ENCODE measurements at places on chromosomes 11 and 22.
A peak's percentile ranks its signal among the peaks of the same experiment; 100 is the strongest.

DNA sequence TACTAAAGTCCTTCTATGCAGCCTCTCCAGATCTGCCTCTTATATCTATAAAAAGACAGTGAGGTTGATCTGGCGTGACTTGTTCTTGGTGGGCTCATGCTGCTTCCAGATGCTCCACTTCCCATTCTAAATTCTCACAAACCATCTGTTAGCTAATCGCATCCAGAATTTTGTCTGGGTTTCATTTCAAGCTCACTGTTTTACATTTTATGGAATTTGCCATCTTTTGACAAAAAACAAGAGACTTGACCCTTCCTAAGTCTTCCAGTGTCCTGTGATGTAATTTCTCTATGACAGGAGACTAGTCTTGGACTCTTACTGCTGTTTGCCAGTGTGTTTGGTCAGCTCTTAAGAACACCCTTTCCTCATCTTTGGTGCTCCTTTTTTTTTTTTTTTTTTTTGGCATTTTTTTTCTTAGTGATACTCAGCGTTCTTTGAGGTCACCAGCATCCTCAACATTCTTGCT is 23.0 kb downstream of the CRKL start:
- DNase-seq, result peak; percentile 47

- DNase-seq, result no peak
These were observed at the start of gene DBX1 for GRCh38 chr11:20160425-20161229. Gene DBX1 (minus strand): TSS chr11:20160475. CDS start chr11:20160324, 151 bp downstream.

- no peak for DNase-seq
These were observed 34.7 kb downstream of the USP47 start for GRCh38 chr11:11876458-11876857.

DNA sequence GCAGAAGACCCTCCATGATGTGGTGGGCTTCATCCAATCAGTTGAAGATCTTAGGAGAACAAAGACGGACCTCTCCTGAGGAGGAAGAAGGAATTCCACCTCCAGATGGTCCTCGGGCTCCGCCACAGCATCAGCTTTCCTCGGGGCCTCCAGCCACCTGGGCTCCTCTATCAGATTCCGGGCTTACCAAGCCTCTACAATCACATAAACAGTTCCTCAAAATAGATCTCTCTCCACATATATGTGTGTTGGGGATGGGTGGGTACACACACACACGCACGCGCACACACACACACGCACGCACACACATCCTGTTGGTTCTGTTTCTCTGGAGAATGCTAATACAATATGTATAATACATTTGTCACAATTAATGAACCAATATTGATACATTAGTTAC is 18.8 kb upstream of the NLRP6 start:
- DNase-seq, result no peak

GRCh38 chr22:19520566-19521305 is 3.5 kb downstream of the CLDN5 start:
- DNase-seq, result no peak

DNA sequence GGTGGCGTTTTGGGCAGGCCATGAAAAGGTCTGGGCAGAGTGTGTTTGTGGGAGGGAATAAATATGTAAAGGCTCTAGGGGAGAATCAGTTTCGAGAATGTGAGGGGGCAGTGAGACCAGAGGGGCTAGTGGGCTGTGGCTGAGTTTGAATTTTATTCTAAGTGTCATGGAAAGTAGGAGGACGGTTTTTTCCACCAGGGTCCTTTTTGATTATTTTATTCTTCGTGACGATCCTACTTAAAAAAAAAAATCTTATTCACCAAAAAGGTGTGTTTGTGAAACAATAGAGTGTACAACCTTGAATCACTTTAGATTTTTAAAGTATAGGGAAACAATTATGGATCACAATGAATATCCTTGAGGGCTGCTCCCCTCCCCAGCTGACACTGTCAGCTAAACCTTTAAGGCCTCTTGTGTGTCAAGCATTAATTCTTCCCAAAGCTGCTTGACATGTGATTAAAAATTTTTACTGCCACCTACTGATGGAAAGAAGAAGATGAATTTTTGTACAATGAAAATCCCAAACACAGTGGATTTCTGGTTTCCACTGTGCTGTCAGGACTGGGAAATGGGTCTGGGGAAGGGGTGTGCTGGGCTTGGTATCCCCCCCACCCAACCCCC is 107.5 kb upstream of the OR4B1 start:
- peak; percentile 72 for DNase-seq

DNA sequence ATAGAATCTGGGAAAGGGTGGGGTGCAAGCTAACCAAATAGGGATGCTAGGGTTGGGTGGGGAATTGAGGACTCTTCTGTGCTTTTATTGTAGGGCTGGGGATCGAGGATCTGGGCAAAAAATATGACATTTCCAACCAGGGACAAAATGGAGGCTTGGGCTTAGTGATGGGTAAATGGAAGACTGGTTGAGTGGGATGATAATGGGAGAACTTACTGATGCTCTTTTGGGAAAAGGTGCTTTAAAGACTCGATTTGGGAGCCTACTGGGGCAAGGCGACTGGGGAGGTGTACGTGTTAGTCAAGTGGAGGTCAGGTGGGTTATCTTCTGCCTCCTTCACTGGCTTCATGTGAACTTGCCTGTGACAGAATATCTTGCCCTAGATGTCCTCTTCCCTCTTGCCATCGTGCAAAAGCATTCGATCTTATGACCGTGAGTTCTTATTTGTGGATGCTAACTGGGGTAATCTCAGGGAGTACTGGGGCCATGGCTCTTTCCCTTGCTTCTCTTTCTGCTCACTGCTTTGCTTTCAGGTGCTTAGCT is 10.4 kb upstream of the RBM4 start:
- DNase-seq, result no peak

DNA sequence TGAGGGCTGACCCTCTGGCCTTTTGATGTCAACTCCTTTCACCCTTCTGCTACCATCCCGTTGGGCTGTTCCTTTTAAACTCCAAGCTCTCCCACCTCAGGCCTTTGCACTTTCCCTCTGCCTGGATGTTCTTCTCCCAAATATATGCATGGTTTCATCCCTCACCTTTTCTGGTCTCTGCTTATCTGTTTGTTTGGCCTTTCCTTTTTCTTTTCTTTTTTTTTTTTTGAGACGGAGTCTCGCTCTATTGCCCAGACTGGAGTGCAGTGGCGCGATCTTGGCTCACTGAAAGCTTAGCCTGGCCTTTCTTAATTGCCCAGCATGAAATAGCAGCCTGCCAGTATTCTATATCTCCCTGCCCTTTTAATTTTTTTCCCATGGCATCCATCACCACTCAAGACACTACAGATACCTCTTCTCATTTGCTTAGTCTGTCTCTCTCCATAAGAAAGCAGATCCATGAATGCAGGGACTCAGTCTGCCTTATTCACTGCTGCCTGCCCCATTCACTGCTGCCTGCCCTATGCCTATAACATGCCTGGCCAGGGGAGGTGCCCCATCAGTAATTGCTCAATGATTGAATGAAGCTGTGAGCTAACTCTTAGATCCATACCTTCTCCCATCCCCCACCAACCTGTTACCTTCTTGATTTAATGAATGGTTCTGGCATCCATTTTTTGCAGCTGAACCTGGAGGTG is 58.4 kb upstream of the CLTCL1 start:
- DNase-seq, result no peak

- peak; percentile 92 for DNase-seq
These were observed 4.3 kb upstream of the CCND1 start for GRCh38 chr11:69636512-69637197.

GRCh38 chr11:2304506-2305139 is 2.8 kb downstream of the TSPAN32 start:
- DNase-seq, result no peak

DNA sequence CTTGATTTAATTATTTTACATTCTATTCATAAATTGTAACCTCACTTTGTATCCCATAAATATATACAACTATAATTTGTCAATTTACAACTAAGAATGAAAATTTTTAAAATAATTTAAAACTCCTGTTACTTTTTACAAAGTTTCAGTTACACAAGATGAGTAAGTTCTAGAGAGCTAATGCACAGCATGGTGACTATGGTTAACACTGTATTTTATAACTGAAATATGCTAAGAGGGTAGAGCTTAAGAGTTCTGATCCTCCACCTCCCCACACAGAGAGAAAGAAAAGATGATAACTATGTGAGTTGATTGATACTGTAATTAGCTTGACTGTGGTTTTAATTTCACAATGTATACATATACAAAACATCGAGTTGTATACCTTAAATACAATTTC is 412.5 kb upstream of the DDI1 start:
- no peak for DNase-seq

DNA sequence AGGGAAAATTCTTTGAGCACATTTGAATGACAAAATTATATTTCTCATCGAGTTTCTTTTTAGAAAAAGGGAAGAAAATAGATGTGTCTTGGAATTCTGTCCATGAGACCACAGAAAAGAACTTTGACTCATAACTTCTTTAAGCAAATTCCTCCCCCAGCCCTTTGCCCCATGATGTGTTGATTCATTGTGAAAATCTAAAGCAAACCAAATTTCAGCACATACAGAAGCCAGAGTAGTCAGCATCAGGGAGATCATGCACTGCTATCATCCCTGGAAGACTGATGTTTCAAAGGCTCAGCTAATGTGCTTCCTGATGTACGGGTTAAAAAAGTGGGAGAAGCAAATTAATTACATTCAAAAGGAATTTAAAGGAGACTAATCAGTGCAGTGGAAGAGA is 159.7 kb downstream of the FAT3 start:
- peak; percentile 82 for DNase-seq

DNA sequence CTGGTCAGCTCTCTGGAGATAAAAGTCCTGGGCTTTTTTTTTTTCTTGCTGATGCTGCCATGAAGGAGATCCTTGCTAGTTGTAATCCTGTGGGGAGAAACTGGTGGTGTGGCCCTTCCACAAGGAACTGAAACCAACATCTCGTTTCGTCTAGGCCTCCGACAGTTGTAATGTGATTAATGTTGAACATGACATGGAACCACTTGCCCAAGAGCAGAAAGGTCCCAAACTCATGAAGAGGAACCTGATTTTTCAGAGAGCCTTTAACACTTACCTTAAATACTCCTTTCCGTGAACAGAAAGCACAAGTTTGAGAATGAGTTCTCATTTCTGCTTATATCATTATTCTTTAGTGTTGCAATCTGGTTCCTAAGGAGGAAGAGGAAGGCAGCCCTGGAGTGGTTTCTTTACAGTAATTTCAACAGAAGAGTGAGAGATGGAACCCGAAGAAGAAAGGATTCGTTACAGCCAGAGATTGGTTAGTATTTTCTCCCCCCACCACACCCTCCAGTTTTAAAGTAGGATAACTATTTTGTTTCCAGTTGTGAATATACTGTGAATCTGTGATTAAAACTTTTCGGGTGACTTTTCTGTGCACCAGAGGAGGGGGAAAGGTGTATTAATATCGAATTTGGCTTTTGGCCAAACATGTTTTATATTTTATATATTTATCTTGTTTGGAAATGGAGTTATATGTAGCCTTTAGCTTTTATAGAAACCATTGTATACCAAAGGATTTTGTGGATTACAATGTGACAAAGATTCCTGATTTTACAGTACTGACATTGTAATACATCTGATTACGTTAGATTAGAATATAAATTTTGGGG is 2.0 kb downstream of the KDM2A start:
- DNase-seq, result peak; percentile 20

DNA sequence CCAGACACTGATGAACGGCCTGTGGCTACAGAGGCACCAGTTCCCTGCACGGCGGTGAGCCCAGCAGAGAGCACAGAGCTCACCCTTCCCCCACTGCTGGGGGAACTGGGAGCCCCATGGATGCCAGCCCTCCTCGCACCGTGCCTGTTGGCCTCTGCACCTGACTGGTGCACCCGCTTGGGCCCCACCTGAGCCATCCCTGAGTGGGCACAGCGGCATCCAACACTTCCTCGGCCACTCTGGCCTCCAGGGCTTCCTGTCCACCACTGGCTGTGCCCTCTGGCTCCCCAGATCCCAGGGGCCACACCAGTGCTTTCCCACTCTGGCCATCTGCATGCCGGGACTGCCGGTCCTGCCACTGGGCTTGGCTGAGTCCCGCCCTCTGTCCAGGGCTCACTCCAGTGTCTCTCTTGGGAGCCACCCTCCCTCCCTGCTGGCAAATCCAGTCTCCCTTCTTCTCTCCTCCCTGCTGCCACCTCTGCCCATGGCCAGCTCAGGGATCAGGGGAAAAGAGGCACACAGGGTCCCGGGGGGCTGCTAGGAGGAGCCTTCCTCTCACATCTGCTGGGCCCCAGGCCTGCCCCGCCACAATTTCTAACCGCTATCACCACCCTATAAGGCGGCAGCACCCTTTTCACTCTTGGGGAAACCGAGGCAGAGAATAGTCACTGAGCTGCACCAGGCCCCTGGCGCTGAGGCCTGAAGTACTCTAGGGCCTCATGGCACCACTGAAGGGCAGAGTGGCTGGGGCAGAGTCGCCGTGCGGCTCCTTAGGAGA is 33.0 kb downstream of the GNB1L start:
- no peak for DNase-seq

- DNase-seq, result no peak
These were observed 32.4 kb downstream of the NECTIN1 start for GRCh38 chr11:119696378-119697222.

GRCh38 chr11:22037505-22037904 is 155.4 kb upstream of the ANO5 start:
- no peak for DNase-seq

DNA sequence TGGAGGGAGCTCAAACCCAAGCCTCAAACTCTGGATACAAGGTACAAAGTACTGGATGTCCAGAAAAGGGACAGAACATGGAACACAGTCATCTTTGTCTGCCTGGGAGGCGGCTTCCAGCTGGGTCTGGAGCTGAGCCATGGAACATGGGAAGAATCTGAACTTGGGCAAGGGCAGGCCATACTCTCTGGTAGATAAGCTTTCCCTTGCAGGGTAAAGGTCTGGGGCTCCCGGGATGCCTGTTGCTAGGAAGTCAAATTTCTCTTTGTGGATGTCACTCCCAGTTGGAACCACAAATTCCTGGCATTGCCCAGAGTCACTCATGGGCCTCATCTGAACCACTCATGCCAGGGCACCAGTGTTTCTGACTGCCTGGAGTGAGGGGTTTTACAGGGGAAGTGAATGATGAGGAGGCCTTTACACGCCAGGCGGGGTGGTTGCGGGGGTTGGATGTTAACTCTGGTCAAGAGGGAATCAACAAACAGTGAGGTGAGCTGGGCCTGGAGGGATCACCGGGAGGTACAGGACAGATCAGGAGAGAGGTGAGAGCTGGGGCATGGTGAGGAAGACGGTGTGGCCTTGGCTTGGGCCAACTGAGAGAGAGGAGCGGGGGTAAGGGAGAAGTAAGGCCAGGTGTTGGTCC is 5.7 kb downstream of the FTH1 start:
- peak; percentile 84 for DNase-seq

GRCh38 chr11:43129329-43129728 is 182.5 kb upstream of the API5 start:
- no peak for DNase-seq

GRCh38 chr22:22528780-22529179 is 8.7 kb upstream of the ZNF280A start:
- DNase-seq, result no peak

GRCh38 chr11:82796998-82797961 is 63.6 kb upstream of the FAM181B start:
- DNase-seq, result peak; percentile 2

DNA sequence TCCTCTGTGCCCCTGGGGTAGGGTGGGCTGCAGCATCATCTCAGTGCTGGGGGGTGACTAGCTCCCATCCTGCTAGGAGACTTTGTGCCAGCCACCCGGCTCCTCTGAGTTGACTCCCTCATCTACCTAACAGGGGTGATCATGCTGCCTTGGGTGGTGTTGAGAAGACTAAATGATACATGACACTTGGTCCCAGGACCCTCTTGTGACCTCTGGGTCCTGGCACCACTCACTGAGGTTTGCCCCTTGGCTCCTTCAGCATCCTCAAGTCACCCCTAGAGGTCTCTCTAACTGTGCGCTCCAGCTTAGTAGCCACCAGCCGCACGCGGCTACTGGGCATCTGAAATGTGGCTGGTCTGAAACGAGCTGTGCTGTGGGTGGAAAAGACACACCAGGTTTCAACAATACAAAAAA is 72.1 kb downstream of the LRRC32 start:
- DNase-seq, result peak; percentile 74

- no peak for DNase-seq
These were observed 23.4 kb upstream of the GRK3 start for GRCh38 chr22:25540908-25541660.

All from fibroblast of skin of scalp (primary cell).